ENCODE measurements at places on chromosomes 5 and 9.

GRCh38 chr9:107213561-107214028 lies 69.5 kb upstream of the RAD23B start:
- peak; percentile 92 for DNase-seq

- DNase-seq, result no peak
These were observed 816.5 kb downstream of the EFNA5 start for GRCh38 chr5:106854105-106854687.

DNA sequence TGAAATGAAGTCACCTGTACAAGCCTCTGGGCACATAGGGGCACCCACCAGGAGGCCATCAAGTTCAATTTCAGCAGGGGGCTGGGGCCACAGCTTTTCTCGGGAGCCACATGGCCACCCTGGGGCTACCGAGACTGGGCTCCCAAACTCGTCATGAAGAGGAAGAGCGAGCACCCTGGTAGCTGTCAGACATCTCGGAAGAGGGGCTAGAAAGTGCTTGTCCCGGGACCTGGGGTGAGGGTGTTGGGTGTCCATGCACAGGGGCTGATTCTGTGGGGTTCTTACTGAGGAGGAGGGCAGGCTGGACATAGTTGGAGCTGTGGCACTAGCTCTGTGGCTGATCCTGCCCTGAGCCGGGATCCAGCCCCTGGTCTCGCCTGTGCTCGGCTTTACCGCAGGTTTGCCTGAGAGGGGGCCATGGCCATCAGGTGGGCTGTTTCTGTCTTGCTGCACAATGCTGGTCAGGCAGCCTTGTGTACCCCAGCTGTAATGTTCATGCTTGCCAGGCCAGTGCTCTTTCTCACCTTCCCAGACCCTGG lies 70.3 kb downstream of the PHF2 start:
- no peak for DNase-seq

- no peak for DNase-seq
These were observed 762 bp downstream of the CACNA1B start for GRCh38 chr9:137878146-137878941.

- peak; percentile 19 for DNase-seq
These were observed 124.7 kb upstream of the TBC1D2 start for GRCh38 chr9:98380065-98380681.

- DNase-seq, result no peak
These were observed 70.2 kb upstream of the CTSL start for GRCh38 chr9:87655731-87656130.

DNA sequence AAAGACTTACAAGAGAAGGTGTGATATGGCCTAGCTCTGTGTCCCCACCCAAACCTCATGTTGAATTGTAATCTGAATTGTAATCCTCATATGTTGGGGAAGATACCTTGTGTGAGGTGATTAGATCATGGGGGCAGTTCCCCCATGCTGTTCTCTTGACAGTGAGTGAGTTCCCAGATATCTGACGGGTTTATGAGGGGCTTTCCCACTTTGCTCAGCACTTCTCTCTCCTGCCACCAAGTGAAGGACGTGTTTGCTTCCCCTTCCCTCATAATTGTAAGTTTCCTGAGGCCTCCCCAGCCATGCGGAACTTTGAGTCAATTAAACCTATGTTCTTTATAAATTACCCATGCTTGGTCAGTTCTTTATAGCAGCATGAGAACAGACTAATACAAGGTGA lies 49.0 kb downstream of the CDO1 start:
- DNase-seq, result no peak
